NCI-H187 (cell line): ENCODE measurements at places on chromosomes 4 and X.

DNA sequence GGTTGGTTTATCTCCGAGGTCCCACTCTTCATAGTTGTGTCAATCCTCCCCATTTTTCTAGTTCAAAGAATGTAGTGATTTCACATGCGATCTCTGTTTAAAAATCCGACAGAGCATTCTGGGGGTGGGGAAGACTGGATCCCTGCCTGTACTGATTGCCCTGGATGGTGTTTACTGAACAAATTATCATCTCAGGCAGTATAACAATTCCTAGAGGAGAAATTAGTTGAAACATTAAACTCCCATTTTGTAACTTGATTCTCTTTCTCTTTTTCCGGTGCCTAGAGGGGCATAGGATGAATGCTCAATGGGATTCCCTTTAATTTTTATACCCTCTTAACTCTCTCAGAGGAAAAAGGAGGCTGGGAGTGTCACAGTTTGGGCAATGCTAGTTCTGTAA is 10.0 kb upstream of the CWH43 start:
- DNase-seq = no peak

GRCh38 chr4:173333658-173334084 is 487 bp downstream of the HMGB2 start:
- DNase-seq = peak; percentile 3

DNA sequence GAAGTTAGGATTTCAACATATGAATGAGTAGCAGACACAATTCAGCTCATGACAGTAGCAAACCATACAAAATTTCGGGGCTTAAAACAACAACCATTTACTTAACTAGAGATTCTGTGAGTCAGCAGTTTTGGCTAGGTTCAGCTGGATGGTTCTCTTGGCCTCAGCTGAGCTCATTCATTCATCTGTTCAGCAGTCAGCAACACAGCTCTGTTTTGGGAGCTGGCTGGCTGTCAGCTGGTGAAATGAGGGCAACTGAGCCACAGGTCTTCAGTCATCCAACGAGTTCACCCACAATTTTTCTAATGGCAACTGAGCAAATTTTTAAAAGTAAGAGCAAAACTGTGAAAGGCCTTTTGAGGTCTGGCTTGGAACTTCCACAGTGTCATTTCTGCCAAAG is 2005.1 kb upstream of the AGA start:
- no peak for DNase-seq

GRCh38 chrX:114841051-114841450 is 176.4 kb downstream of the IL13RA2 start:
- no peak for DNase-seq

DNA sequence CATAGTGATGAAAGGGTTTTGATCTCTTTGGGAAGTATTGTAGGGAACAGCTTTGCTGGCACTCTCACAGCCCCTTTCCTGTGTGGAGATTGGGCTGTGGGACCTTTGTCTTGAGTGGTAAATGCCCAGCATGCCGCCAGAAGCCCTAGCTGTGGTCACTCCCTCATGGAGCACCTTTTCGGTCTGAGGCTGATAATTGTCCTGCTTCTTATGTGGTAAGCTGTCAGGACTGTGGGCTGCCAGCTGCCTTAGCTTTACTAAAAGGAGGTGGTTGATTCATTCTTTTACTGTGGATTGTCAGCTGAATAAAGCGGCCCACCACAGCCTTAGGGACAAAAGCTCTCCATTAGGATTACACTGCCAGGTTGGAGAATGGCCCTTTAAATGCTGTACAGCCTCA is 7.1 kb downstream of the PASD1 start:
- no peak for DNase-seq

- DNase-seq = no peak
Measured at GRCh38 chr4:88630756-88631155, 38.5 kb downstream of the HERC3 start.

DNA sequence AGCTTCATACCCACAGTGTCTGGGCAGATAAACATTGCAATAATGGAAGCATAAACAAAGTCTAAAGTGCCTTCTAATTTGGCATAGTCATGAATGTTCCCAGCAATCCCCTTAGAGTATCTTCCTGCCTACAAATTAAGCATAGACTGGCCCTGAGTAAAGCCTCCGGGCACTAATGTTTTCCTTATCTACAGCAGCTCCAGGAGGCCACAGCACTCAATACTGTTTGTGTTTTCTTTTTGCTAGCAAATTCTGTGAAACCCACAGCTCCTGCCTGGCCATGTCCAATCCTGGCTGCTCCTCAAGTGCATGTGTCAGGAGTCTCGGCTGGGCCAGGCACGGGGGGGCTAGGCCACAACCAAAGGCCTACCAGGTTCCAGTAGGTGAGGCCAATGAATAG is 102.7 kb upstream of the TBC1D9 start:
- no peak for DNase-seq

DNA sequence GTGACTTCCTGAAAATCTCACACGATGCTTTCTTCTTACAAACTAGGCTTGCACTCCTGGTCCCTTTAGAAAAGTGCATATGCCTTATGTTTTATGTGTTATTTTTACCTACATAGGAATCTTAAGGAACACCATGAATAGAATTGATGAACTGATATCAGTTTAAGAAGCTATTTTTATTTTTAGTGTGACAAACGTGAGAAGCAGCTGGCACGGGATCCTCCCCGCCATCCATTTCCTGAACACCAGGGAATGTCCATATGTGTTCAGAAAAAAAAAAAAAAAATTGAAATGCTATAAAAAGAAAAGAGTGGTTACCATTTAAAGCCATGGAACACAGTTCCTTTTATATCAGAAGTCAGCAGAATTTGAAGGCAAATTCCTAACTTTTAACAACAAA is 1096.1 kb upstream of the PRKX start:
- DNase-seq = no peak

DNA sequence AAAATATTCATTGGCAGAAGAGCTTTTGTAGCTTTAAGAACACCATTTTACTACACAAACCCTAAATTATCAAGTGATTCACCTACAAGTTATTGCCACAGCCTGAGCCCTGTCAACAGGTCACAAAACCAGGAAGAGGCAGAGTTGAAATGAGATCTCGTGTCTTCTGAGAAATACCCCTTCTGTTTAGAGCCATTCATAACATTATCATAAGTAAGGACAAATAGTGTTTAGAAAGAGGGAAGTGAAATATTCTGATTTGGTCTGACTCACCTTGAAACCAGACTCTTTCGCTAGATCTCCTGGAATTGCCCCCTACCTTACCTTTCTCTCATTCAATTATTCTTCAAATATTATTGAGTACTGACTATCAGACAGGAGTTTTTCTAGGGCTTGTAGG is 5.9 kb downstream of the ETDB start:
- no peak for DNase-seq

DNA sequence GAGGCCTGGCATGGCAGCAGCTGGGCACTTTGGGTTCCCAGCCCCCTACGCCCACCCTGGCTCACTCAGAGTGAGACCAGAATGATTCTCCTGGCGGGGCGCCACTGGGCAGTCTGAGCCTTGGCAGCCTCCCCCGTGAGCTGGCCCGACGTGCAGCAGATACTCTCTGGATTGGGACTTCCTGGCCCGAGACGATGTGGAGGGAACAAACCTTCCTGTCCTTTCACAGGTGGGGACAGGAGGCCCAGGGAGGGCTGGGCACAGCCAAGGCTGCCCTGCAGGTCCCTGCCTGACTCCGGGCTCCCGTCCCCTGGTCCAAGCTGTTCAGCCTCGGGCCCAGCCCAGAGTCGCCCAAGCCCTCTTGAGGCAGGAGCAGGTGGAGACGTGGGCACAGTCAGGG is 17.9 kb upstream of the ADD1 start:
- no peak for DNase-seq

GRCh38 chr4:137266511-137266910 is 265.8 kb downstream of the PCDH18 start:
- no peak for DNase-seq

DNA sequence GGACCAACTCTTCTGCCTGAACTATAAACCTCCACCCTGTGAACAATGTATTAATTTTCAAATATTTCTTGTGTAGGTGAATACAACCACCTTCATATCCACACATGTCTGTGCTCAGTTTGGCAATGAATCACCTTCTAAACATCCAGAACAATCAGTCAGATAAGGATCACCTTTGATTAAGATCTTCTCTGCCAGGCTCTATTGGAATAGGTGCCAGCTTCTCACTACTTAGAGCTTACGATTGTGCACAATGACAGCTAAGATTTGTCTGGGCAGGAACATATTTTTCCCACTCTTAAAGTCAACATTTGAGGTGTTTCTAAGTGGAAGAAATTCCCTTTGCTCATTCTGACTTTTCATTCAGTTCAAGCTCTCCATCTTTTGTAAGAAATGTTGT is 237.2 kb downstream of the IL1RAPL2 start:
- no peak for DNase-seq

GRCh38 chr4:55409468-55410171 is 13.9 kb downstream of the TMEM165 start:
- DNase-seq = no peak

GRCh38 chr4:113783701-113784100 is 22.2 kb upstream of the CAMK2D start:
- DNase-seq = no peak

DNA sequence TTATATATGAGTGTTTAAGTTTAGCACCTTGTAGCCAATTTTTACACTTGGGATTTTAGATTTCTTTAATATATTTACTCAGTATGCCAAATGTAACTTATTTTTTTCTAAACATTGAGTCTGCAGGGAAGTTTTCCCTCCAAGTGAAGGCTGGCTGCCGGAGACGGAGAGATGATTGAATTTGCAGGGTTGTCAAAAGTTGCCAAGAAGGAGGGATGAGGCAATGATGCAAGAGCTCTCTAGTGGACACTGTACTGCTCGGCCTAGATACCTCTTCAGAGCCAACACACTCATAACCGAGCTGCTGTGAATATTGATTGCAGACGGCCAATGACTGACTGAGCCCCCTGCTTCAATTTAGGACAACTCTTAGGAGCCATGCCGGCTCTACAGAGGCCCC is 318.6 kb upstream of the CASK start:
- DNase-seq = no peak

DNA sequence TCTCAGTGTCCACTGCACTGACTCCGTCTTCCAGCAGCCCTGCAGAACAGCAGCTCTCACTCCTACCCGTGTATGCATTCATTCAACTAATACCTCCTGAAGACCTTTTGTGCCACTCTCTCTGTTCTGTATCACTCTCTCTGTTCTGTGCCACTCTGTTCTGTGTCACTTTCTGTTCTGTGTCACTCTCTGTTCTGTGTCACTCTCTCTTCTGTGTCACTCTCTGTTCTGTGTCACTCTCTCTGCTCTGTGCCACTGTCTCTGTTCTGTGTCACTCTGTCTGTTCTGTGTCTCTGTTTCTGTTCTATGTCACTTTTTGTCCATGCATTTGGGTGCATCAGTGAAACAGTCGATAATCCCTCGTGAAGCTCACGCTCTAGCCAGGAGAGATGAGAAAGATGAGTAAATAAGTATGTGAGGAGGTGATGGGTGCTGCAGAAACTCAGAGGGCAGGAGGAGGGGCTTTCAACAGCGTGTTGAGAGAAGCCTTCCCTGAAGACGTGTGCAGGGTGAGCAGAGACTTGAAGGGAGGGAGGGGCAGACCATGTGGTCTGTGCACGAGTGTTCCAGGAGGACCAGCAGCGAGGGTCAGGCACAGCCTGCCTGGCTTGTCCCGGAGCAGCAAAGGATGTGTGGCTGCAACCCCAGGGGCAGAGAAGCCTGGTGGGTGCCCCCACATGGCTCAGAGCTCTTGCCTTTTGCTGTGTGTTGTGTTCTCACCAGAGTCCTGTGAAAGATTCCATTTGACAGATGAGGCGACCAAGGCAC is 8.9 kb downstream of the PIGG start:
- DNase-seq = no peak

DNA sequence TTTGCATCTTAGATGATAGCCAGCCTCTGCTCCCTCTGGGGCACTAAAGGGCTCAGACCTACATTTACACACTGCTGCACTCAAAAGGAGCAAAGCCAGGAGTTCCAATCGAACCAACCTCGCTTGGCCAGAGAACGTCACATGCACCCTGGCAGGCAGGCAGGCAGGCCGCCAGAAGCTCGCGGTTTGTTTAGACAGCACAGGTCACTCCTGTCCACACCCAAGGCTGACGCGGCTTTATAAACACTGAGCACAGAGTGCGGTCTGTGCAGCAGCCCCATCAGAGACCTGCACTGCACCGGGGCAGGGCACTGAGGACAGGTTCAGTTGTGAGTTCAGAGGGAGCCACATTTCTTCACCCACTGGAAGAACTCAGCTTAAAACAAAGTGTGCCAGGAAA is 143.9 kb downstream of the BCOR start:
- no peak for DNase-seq

DNA sequence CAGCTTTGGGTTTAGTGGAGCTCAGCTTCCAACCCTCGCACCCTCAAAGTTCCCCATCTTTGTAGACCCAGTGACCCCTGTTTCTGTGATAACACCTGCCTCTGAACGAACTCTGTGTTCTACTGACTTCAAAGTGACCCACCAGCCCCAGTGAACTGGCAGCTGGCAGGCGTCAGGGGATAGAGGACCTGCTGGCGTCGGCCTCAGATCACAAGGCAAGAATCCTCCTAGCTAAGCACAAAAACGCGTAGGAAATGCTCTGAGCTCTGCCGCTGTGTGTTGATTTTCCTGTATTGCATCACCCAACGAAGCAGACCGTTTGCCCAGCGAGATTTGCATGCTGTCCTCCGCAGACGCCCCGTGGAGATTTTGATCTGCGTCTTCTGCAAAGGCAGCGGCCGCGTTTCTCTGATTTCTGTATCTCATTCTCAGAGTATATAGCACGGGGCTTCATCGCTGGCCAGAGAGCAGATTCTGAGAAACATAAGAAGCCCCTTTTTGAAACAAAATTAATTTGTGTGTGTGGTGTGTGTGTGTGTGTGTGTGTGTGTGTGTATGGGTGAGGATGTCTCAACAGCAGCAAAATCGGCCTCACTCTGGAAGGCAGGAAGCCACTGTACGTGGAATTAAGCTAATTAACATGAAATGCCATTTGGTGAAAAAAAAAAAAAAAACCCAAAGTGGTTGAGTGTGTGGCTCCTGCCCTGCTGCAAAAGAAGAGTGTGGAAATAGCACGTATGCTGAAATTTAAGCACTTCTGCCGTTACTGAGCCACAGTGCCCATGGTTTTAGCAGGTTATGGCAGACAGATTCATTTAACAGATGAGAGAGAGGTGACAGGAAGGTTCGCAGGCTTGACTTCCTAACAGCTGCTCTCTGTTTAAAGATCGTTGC is 29.2 kb upstream of the ASMTL start:
- DNase-seq = no peak

GRCh38 chrX:69083361-69083760 is 81.9 kb downstream of the PJA1 start:
- no peak for DNase-seq

DNA sequence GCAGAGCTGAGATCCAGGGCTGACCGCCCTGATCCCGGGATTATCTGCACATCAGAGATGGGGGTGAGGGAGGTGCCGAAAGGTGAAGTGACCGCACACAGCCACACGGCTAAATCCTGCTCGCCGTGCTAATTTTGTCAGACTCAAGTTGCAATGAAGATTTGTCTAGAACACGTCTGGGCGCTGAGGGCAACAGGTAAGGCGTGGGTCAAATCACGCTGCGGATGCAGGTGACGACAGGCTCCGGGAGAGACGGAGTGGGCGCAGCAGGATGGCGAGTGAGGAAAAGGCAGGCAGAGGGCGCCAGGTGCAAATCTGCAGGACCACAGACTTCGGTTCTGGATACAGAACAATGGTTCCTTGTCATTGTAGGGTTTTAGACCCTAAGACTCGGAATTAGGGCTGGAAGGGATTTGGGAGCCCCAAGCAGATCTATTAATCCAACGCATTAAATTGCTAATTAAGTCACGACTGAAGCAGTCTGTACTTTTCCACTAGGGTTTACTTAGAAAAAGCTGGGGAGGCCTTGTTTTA is 1.9 kb upstream of the TBC1D14 start:
- DNase-seq = no peak

- DNase-seq = no peak
Measured at GRCh38 chr4:113059449-113060182, 10.2 kb downstream of the ANK2 start.
